Body of pancreas (tissue), 4 donors: ENCODE measurements at places on chromosomes 11 and 22.
A peak's percentile ranks its signal among the peaks of the same experiment; 100 is the strongest.

DNA sequence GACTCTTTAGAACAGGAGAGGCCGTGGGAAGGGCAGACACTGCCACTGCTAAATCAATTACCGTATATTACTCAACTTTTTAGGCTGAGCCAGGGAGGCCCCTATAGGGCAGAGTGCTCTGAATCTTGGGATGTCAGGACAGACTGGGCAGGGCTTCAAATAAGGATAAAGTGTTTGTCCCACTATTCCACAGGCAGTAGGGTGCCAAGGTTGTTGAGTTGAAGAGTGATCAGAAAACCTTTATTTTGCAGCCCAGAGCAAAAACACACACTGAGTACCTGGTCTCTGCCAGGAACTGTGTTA, 1.6 kb upstream of the B4GAT1 start:
- DNase-seq, result no peak

- DNase-seq, result peak; percentile 66
These were observed 105.7 kb downstream of the RASSF10 start for GRCh38 chr11:13114566-13115379.

- no peak for DNase-seq
These were observed 3.6 kb upstream of the SORL1 start for GRCh38 chr11:121448431-121448941.

- DNase-seq, result no peak
These were observed 279.7 kb downstream of the SWAP70 start for GRCh38 chr11:9943386-9944110.

DNA sequence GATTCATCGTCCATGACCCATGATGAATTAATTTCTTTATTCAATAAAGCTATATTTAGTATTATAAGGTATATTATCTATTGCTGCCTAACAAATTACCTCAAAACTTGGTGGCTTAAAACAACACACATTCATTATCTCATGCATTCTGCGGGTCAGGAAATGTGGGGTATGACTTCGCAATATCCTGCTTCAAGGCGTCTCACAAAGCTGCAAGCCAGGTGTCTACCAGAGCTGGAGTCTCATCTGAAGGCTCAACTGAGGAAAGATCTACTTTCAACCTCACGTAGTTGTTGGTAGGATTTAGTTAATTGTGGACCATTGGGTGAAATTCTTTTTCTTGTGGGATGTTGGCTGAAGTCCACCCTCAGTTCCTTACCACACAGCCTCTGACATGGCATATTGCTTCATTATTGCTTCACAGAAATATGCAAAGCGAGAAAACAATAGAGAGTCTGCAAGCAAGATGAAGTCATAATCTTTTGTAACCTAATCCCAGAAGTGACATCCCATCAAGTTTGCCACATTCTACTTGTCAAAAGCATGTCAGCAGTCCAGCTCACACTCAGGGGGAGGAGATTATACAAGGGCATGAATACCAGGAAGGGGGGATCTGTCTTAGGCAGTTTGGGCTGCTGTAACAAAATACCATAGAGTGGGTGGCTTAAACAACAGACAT, 45.1 kb downstream of the KREMEN1 start:
- no peak for DNase-seq

DNA sequence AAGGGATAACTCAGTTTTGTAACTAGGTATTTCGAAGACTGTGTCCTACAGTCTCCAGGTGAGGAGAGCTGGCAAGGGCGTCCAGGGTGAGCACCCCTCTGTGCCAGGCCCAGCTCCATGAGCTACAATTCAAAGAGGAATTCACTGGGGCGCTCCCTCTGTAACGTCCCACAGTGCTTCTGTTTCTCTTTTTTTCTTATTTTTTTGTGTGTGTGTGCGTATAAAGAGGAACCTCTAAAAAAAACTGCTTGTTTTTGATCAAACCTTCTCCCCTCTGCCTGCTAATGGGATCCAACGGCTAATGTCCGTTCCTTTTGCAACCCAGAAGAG, 17.1 kb downstream of the ASCC2 start:
- no peak for DNase-seq

GRCh38 chr11:110311783-110312579, 15.6 kb upstream of the RDX start:
- DNase-seq, result no peak

- peak; percentile 33 for DNase-seq
These were observed 23.8 kb downstream of the MICAL3 start for GRCh38 chr22:18000441-18001039.

DNA sequence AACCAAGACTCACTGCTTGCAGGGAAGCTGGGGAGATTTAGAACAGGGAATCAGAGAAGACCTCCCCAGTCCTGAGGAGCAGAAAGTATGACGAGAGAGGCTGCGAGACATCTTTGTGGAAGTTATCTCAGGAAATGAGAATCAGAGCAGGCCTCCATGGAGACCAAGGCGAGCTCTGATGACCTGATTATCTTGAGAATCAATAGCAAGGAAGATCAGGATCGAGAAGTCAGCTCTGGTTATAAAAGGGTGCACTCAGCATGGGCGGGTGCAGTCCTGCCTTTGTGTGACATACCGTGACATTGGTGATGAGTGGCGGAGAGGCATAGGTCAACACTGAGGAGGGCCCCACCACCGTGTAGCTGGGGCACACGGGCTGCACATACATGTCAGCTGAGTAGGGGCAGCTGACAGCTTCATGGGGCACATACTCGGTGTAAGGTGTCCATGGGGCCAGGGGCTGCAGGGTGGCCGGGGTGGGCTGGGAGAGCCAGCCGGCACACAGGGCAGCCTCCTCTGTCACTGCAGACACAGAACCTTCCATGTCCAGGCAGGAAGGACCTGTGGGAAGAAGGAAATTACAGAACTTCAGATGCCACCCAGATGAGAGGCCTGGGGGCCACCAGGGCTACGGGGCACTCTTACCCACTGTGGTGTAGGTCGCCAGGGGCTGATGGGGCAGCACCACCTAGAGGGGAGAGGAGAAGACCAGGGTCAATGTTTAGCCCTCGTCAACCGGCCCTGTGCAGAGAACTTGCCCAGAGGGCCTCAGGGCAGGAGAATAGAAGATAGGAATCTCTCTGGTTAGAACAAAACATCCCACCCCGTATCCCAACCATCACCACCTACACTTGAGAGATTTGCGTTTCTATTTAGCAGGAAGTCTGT, 21.7 kb downstream of the POU2AF1 start:
- DNase-seq, result no peak

- no peak for DNase-seq
These were observed 17.5 kb upstream of the SMIM38 start for GRCh38 chr11:69138265-69138664.

DNA sequence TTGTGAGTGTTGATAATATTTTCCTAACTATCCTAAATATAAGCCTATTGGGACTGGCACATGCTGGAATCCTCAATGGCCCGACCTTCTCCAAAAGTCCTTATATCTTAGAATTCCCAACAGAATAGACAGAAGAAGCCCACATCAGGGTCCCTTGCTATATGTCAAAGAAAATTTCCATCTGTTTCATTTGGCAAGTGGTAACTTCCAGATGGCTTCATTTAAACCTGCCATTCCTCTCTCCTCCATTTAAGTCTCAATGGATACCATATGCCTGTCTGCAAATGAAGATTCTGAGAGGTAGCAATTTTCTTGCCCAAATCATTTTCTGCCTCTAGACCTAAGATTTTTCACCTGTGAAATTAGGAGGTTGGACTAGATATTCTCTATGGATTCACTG, 73.1 kb upstream of the KCNA4 start:
- no peak for DNase-seq

- no peak for DNase-seq
These were observed 27.4 kb downstream of the RCN1 start for GRCh38 chr11:32118025-32118974.

GRCh38 chr11:134283461-134284230, 7.5 kb downstream of the GLB1L3 start:
- DNase-seq, result no peak

DNA sequence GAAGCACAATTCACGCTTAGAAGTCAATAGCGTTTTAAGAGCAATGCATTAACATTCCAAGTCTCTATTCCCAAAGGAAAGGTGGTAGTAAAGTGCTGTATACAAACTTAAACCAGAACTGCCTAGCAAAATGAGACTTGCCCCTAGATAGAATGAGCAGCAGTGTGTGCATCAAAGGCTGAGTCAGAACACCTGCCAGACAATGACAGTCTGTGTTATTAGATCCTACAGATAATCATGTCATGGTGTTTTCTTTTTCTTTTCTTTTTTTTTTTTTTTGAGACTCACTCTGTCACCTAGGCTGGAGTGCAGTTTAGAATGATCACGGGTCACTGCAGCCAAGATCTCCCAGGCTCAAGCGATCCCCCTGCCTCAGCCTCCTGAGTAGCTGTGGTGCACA, 1.6 kb downstream of the RTCB start:
- no peak for DNase-seq
